ENCODE measurements at places on chromosomes 5 and 9. TPM values are rescaled to one million over a fixed set of nuclear protein-coding genes. Genes with fewer than 3 reads are reported as not detected.

DNA sequence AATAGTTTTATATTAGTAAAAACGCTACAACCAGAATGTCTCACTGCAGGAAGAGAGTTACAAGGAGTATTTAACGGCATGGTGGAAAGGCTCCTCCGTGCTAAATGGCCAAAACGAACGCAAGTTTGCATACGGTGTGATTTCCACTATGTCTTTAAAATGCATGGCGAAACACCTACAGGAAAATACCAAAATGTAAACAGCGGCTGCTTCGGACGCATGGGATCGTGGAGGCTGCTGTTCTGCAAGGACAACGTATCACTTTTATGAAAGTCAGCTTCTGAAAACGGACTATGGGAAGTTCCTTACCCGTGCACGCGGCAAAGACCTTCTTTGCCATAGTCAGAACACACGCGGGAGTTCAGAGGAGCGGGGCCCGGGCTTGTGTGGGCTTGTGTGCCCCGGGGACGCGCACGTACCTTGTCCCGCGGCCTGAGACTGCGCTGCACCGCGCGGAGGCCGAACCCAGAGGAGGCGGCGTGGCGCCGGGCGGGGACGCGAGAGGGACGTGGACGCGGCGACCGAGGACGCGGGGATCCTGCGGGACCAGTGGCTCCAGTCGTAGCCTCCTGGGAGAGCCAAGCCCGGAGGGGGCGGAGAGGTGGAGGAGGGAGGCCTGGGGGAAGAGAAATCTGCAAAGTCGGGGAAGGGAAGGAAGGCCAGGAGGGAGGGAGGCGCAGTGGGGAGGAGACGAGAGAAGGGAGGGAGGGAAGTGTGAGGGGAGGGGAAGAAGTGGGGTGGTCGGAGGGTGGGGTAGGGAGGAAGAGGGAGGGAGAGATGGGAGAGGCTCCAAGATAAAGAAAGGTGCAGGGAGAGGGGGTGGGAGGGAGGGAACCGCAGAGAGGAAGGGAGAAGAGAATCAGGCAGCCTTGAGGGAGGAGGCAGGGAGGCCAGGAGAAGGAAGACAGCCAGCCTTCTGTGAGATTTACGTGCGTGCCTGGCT, at the start of gene CMBL:
TSS of gene CMBL (minus strand) at position 697 of the 943 bp plus-strand sequence. CDS start 17,140 bp downstream, outside the sequence.
- peaks cover 6% of the 10 kb centered on the region for H3K27me3 ChIP-seq
- H3K36me3 ChIP-seq: no peaks in the 10 kb centered on the region
- DNase-seq: peak; percentile 80
- no peak within 1 kb of the TSS for H3K27ac ChIP-seq
- peak within 1 kb of the TSS; percentile 85 for H3K4me3 ChIP-seq

- H3K4me1 ChIP-seq: peaks cover 11% of the 10 kb centered on the region
- no peak overlapping the region for H3K4me3 ChIP-seq
- H3K27me3 ChIP-seq: no peaks in the 10 kb centered on the region
- DNase-seq: no peak
- H3K27ac ChIP-seq: no peak overlapping the region
- peaks cover 7% of the 10 kb centered on the region for H3K36me3 ChIP-seq
Observed at GRCh38 chr9:95132366-95133324, 184.9 kb downstream of the FANCC start.

DNA sequence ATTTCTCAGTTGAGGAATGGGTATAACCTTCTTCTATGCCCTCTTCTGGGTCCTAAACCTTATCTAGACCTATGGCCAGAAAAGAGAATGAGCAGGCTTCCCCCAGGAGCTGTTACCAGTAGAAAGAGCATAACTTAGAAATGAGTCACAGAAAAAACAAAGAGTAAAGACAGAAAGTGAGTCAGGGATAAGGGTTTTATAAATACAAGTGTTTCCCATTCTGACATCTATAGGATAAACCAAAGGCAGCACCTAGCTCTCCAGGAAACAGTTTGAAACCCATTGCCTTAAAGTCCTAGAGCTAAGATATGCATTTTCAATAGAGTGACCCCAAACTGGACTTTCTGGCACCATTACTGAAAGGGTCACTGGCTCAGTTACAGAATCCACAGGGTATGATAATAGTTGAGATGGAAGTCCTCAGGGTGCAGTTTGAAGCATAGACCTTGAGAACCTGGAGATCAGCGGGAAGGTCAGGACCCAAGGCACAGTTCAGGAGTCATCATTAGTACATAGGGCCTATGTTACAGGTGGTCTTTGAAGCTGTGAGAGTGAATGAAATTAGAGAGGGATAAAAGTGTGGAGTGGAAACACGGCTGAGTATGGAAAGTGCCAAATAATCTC, 42.7 kb upstream of the LIFR start:
- DNase-seq: no peak
- H3K4me1 ChIP-seq: peaks cover 37% of the 10 kb centered on the region
- H3K27me3 ChIP-seq: no peaks in the 10 kb centered on the region

GRCh38 chr9:89639367-89639795, 34.6 kb downstream of the GADD45G start:
- no peak overlapping the region for H3K4me3 ChIP-seq
- no peaks in the 10 kb centered on the region for H3K27me3 ChIP-seq
- no peaks in the 10 kb centered on the region for H3K36me3 ChIP-seq
- peaks cover 22% of the 10 kb centered on the region for H3K4me1 ChIP-seq
- no peak for DNase-seq

- H3K4me3 ChIP-seq: no peak overlapping the region
- no peak for DNase-seq
- no peaks in the 10 kb centered on the region for H3K36me3 ChIP-seq
- H3K27ac ChIP-seq: no peak overlapping the region
Observed at GRCh38 chr5:158014372-158014771, 155.4 kb upstream of the CLINT1 start.

GRCh38 chr5:172568308-172568910, 72.7 kb upstream of the NEURL1B start:
- H3K27me3 ChIP-seq: no peaks in the 10 kb centered on the region
- H3K36me3 ChIP-seq: no peaks in the 10 kb centered on the region
- peaks cover 9% of the 10 kb centered on the region for H3K4me1 ChIP-seq
- H3K27ac ChIP-seq: no peak overlapping the region
- no peak overlapping the region for H3K4me3 ChIP-seq

DNA sequence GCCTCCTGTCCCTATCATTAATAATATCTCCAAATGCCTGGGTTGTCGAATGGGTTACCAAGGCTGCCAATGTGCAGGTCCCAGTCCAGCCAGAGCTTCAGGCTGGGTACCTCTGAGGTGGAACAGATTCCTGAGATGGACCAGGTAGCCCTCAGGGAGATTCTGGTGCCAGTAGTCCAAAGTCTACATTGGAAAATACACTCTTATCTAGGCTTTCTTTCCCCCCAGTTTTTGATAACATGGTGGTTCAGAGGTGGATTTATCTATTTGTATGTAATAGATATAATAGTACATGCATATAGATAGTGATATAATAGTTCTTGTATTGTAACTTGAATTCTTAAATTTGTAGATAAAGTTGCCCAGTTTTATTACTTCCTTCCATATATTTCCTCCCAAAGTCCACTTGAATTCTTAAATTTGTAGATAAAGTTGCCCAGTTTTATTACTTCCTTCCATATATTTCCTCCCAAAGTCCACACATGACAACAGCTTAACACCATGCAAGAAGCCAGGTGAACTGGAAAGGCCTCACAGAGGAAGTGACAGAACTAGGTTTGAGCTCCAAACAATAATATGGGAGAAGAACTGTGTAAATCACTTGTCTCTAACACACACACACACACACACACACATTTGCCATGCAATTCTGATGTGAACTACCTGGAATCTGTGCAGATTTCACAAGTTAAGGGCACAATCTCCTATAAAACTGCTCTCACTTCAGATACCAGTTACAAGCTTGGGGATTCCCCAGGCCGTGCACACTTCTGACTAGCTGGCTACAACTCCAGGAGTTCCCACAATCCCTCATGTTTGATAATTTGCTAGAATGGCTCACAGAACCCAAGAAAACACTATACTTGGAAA, 30.7 kb upstream of the ERAP1 start:
- no peak overlapping the region for H3K27ac ChIP-seq
- H3K36me3 ChIP-seq: no peaks in the 10 kb centered on the region
- no peak overlapping the region for H3K4me3 ChIP-seq
- peaks cover 6% of the 10 kb centered on the region for H3K4me1 ChIP-seq
- DNase-seq: no peak

DNA sequence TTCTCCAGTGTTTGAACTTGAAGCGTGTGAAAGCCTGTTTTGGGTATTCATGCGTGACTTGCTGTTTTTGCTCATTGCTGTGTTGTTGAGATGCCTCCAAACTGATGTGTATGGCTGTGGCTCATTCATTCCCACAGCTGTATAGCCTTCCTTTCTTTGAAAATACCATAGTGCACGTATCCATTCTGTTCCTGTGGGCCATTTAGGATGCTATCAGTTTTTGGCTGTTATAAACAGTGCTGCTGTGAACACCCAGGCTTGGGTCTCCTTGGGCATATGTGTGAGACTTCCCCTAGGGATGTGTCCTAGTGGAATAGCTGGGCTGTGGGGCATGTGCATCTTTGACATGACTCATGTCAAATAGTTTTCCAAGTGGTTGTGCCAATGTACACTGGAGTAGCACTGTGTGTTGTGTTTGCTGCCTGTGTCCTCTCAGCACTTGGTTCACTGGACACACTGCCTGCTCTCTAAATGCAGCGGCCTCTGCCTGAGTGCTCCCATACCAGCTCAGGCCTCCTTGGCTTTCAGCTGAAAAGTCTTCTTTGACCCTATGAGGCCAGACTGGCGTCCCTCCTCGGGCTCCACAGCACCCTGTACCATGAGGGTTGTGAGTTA, 102.6 kb upstream of the TBC1D2 start:
- DNase-seq: no peak
- no peak overlapping the region for H3K27ac ChIP-seq
- H3K4me3 ChIP-seq: no peak overlapping the region
- no peaks in the 10 kb centered on the region for H3K4me1 ChIP-seq

DNA sequence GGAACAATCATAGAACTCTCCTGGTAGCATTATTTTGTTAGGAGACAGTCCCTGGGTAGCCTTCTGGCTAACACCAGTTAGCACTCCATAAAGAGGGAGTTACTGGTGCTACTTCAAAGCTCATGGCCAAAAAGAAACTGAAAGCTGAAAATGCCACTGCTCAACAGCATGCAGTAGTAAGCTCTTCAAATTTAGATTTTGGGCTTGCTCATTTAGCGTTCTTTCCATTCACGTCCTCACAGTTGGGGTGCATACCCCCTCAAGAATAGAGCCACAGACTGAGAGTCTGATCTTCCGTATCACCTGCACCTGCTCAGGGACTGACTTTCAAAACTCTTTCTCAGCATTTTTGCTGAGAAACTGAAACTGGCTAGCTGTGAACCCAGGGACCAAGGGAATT, 24.7 kb downstream of the NTRK2 start:
- H3K27ac ChIP-seq: no peak overlapping the region
- H3K27me3 ChIP-seq: no peaks in the 10 kb centered on the region
- H3K4me1 ChIP-seq: no peaks in the 10 kb centered on the region

DNA sequence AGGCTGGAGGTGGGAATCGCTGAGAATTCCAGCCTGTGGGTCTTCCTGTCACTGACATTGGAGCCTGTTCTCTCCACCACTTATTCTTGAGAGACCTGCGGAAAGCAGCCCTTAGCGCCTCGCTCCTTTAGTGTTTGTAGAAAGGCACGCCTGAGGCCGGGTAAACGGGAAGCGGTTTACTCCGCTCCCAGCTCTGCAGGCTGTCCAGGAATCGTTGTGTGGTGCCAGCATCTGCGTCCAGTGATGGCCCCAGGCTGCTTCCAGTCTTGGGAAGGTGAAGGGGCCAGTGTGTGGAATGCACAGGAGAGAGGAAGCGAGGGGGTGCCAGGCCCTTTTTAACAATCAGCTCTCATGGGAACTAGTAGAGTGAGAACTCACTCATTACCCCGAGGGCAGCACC, 44.6 kb upstream of the FCN2 start:
- no peaks in the 10 kb centered on the region for H3K27me3 ChIP-seq
- H3K4me3 ChIP-seq: no peak overlapping the region
- no peaks in the 10 kb centered on the region for H3K36me3 ChIP-seq
- no peak for DNase-seq
- H3K27ac ChIP-seq: no peak overlapping the region

- H3K4me3 ChIP-seq: no peak overlapping the region
- no peak for DNase-seq
- H3K27ac ChIP-seq: no peak overlapping the region
- no peaks in the 10 kb centered on the region for H3K4me1 ChIP-seq
Observed at GRCh38 chr5:79842006-79842881, 148.8 kb downstream of the MTX3 start.

DNA sequence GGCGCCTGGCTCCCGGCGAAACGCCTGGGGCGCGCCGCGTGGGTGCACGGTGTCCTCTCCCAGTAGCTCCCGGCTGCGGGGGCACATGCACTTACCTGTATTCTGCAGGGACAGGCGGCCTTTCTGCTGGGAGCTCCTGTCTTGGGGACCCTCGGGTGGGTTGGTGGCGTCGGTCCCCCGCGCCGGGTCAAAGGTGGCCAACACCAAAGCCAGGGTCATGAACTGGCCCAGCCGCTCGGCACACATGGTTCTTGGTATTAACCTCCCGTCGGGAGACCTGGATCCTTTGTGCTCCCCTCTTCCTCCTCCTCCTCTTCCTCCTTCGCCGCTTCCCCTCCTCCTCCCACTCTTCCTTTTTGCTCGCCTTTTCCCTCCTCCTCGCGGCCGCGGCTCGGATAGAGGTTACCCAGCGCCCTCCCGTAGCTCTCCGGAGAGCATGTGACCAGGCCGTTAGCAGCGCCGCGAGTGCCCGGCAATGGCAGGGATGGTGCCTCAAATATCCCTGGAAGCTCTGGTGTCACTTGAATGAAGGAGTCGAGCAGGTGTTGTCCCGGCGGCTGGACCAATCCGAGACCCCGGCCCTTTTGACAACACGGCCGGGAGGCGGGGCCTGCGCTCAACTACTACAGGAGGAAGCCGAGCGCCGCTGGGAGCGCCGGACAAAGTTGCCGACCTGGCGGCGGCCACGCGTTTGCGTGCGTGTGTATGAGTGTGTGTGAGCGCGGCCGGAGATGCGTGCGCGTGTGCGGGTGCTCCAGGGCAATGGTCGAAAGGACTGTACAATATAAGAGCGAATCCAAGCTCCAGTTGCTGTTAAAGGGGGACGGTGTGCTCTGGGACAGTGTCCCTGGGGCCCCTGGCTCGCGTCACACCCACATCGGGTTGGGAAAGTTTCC, at the start of gene STC2:
TSS of gene STC2 (minus strand) at position 467 of the 896 bp plus-strand sequence. CDS start at position 246, 221 bp downstream.
- H3K4me1 ChIP-seq: no peaks in the 10 kb centered on the region
- DNase-seq: peak; percentile 99
- H3K36me3 ChIP-seq: no peaks in the 10 kb centered on the region
- H3K4me3 ChIP-seq: peak within 1 kb of the TSS; percentile 77
- H3K27me3 ChIP-seq: peaks cover 73% of the 10 kb centered on the region

DNA sequence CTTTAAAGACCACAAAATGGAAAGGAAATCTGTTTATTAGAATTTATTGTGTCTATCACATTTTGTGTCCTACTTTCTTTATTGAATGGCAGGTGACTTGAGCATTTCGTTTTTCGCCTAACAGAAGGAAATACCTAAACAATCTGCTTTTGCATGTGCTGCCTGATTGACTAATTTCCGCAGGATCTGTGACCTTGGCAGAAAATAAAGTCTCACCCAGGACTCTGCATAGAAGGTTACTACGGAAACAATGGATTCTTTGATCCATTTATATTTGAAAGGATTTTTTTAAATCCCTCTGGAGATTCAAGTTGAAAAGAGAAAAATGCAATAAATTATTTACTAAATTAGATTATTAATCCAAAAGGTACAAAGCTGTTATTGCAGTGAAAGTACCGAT, 61.0 kb upstream of the CAST start:
- no peaks in the 10 kb centered on the region for H3K36me3 ChIP-seq
- no peak overlapping the region for H3K27ac ChIP-seq
- DNase-seq: no peak
- H3K4me3 ChIP-seq: no peak overlapping the region
- H3K4me1 ChIP-seq: no peaks in the 10 kb centered on the region
- no peaks in the 10 kb centered on the region for H3K27me3 ChIP-seq

GRCh38 chr5:109885205-109885604, 195.5 kb downstream of the MAN2A1 start:
- H3K27ac ChIP-seq: no peak overlapping the region
- H3K4me3 ChIP-seq: no peak overlapping the region
- no peak for DNase-seq

Gene PTPRD
- total RNA-seq: 97.4 TPM

Gene MCTP1
- 2.8 TPM for total RNA-seq

Gene TAF11L10
- total RNA-seq: not detected

Gene KIAA0825
- 2.2 TPM for total RNA-seq
